ENCODE measurements at places on chromosomes 7 and 10.

- no peak for DNase-seq
Measured at GRCh38 chr10:133242611-133243356, 5.1 kb downstream of the VENTX start.

- peak; percentile 37 for DNase-seq
Measured at GRCh38 chr7:107167483-107168232, 1.1 kb upstream of the HBP1 start.

DNA sequence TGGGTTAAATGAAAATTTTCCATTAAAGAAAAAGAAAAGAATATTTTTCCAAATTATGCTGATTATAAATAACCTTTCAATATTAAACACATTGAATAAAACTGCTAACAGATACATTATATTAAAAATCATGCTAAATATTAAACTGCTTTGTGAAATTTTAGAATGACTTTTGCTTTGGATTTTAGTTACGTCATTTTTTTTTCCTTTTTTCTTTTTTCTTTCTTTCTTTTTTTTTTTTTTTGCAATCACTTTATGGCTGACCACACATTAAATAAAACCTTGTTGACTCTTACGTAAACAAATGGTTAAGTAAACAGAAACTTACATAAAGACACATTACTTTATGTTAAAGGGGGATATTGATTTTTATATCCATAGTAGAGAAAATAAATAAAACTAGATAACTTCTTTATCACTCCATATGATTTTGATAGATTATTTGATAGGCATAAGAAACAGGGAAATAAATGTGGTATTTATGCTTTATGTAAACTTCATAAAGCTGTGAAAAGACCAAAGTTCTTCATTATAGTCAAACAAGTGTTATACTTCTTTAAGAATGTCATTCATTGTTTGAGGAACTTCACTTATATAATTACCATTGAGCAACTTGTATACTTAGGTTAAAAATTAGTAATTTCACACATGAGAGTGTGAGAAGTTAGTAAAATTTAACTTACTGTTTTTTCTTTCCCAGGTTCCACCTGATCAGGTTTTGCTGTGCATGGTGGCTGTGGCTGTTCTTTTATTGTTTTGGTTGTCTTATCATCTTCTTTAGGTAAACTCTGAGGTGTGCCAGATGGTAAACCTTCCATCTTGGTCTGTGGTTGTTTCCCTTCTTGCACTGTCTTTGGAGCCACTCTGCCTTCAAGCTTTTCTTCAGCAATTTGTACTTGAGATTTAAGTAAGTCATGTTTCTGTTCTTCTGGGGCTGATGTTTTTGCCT is 197.3 kb downstream of the PCLO start:
- no peak for DNase-seq

DNA sequence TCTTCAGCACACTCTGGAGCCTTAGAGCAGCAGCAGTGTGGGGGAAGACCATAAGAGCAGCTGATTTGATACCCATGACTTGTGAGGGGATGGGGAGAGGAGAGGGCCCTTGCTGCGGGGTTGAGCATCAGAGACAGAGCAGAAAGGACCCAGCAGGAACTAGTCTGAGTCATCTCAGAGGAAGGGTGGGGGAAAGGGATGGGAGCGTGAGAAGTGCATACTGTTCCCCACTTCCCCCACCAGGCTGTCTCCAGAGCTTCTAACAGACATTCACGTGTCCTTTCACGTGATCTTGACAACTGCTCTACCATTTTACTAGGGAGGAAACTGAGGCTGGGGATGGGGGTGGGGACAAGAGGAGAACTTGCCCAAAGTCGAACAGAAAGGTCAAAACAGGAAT is 38.7 kb downstream of the FAM241B start:
- no peak for DNase-seq

- DNase-seq, result no peak
Measured at GRCh38 chr10:85612378-85612775, 754.2 kb downstream of the GRID1 start.

All from NCI-H446 (cell line).